H1 (cell line): ENCODE measurements at places on chromosomes 7 and 10.

- no peak for DNase-seq
Observed at GRCh38 chr7:65809982-65810288, 62.9 kb upstream of the VKORC1L1 start.

GRCh38 chr10:121864653-121865052 lies 63.2 kb downstream of the ATE1 start:
- no peak for DNase-seq

- no peak for DNase-seq
Observed at GRCh38 chr7:107785926-107786325, 17.1 kb downstream of the SLC26A3 start.

DNA sequence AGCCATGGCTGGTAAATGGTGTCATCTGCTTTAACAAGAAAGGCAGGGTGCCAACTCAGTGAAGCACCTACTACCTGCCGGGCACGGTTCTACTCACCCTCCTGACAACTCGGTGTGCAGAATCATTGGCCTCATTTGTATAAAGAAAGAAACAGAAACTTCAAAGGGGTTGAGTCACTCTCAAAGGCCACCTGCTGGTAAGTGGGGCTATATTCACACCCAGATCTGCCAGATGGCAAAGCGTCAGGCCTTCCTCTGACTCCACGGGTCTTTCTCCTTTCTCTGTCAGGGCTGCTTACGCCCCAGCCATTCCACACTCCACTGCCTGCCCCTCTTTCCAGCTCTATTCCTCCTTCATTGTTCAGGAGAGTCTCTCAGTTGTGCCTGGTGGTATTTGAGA lies 309.2 kb downstream of the GFRA1 start:
- no peak for DNase-seq

DNA sequence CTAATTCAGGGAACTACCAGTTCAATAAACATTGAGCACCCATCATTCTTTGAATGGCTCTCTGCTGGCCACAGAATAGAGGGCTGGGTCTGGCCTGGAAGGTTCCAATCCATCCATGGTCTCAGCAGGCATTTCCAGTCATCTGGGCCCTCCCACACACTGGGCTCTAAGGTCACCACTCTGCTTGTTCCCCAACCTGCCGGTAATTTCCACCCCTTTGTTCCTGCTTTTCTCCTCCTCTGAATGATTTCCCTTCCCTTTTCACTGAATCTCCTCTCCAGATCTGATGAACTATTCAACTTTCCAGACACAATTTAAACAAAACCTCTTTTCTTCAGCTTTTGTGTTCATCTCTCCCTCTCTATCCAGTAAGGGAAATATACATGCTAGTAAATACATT lies 2.6 kb downstream of the BZW2 start:
- DNase-seq = no peak
